Lung microvascular endothelial cell (primary cell): ENCODE measurements at places on chromosomes 5 and 9.
A peak's percentile ranks its signal among the peaks of the same experiment; 100 is the strongest.

DNA sequence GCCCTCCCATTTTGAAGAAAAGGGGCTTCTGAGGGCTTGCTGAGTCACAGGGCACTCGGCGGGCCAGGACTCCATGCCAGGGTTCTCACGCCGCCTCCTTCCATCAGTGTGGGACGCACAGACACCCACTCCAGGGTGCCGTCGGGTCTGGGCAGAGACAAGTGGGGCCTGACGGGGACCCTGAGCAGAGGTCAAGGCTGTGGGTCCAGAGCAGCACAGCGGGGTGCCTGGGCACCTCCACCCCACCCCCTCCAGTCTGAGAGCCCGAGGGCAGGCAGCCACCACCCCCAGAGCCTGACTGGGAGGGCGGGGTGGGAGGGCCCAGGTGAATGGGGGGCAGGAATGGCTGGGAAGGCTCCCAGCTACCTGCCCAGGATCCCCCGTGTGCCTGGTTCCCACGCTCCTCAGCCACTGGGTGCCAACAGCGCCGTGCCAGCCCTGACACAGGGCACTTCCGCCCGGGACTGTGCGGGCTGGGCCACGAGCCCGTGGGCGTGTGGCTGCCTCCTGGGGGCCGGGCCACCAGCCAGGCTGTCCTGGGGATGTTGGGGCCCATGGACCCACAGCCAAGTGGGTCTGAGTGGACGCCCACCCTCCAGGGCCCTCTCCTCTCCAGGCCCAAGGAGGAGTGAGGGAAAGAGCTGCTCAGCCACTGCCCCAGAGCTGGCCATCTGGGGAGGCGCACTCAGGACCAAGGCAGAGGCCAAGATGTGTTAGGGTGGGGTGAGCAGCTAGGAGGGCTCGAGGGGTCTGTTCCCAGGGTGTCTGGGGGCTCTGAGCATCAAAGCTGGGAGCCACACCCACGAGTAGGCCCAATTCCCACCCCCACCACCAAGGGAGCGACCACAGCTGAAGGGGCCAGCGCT is 10.1 kb upstream of the NRARP start:
- no peak for DNase-seq

GRCh38 chr5:143403334-143403592 is 223 bp downstream of the NR3C1 start:
- DNase-seq = no peak

GRCh38 chr5:35203403-35203802 is 26.9 kb downstream of the PRLR start:
- DNase-seq = no peak

DNA sequence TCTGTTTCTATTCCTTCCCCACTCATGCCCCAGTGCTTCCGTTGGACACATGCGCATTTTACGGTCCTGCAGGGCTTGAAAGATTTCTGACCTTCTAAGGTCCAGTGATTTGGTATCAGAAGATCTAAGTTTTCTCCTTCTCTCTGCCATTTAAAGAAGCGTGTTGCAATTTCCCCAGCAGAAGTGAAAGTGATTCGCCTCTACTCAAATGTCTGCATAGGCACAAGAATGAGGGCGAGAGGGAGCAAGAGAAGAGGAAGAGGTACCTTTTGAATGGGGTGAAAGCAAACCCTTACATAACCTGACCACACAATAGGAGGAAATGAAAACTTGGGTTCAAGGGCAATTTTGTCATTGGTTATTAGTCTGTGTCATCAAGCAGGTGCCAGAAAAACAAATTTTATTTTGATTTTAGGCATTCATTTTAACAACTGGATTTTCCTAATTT is 31.7 kb upstream of the NR3C1 start:
- peak; percentile 14 for DNase-seq

- peak; percentile 77 for DNase-seq
Measured at GRCh38 chr9:34547960-34548611, 25.3 kb upstream of the ENHO start.

DNA sequence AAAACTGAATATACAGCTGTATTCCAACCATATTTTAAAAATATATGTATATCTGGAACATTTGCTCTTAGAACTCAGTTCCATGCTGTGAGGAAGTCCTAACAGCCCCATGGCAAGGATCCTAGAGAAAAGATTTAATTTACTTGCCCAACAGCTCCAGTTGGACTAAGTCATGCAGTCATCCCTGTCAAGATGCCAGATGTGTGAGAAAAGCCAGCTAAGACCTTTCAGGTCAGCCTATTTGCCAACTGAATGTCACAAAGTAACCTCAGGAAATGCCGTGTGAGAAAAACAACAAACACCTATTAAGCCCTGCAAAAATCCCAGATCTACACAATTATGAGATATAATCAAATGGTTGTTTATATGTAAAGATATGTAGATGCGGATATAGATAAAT is 416.3 kb downstream of the NR2F1-AS1 start:
- DNase-seq = peak; percentile 89

DNA sequence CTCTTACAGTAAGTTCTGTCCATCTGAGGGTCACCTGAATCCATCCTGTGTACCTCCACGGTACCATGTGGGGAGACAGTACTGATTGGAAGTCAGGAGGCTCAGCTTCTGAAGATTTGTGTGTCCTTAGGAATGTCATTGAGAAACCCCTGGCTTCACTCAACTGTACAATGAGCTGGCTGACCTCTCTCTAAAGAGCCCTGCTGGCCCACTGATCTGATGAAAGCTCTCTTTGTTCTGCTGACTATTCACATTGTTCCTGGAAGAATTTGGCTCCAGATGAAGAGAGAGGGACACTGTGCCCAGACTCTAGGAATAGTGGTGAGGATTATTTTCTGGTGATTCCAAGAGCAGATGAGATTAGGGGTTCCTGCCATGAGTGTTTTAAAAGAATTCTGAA is 141.2 kb downstream of the LURAP1L start:
- no peak for DNase-seq

- no peak for DNase-seq
Measured at GRCh38 chr9:88751781-88752180, 216.8 kb downstream of the NXNL2 start.

- DNase-seq = peak; percentile 53
Measured at GRCh38 chr9:71001780-71002386, 119.5 kb downstream of the TRPM3 start.

- DNase-seq = no peak
Measured at GRCh38 chr5:152601806-152602732, 197.0 kb upstream of the NMUR2 start.

DNA sequence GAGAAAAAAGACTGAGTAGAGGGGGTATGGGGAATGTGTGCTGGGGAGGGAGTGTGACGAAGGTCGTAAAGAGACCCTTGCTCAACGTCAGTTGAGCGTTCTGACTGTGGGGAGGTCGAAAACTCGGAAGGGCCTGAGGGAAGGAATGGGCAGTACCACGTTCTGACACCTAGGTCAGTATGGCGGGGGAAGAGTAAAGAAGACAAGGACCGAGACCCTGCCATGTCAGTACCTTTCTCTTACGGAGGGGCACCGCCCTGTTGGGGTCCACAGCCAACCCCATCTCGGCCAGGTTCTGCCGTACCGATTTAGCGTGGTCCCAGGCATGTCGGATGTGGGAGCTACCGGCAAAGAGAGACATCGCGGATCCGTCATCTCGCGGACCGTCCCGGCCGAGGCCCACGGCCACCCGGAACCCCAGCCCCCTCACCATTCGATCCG is 375 bp downstream of the NOP16 start:
- peak; percentile 28 for DNase-seq

GRCh38 chr9:121861501-121862180 is 210.2 kb downstream of the DAB2IP start:
- DNase-seq = peak; percentile 51

DNA sequence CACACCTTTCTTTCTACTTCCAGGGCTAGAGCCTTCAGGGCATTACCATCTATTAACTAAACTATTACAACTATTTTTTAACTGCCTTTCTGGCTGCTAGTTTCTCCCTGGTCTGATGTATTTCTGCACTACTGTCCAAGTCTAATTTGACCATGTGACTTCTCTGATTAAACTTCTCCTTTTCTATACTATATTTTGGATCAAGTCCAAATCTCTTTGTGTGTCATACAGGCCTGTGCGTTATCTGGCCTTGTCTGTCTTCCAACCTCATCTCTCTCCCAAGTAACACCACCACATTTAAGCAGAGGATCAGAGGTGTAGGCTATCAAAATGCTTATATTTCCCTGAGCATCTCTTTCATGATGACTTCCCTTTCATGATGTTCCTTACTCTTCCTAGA is 47.2 kb upstream of the OR13F1 start:
- no peak for DNase-seq

- DNase-seq = no peak
Measured at GRCh38 chr5:116013936-116014335, 18.3 kb upstream of the ARL14EPL start.

DNA sequence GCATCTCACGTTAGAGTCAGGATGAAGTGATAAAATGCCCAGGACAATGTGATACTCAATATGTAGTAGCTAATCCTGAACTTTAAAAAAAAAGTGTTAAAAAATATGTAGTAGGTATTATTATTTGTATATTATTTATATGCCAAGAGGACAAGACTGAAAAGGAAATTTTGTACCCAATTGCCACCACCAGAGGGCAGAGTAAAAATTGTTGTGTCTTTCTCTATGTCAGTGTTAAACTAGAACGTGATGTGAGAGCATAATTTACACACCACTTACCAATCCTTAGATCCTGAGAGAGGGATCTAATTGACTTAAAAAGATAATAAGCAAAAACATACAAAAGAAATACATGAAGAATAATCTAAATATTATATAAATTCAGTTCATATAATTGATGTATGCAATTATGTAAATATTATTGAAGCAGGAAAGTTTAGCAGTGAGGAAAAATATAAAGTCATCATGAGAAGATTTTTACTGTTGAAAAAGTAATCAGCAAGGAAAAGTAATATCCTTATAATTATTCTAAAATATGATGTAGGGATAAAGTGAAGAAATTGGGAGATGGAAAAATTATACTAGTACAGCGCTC is 288.9 kb downstream of the RAB3C start:
- DNase-seq = peak; percentile 60
